CD4-positive, alpha-beta T cell treated with Interleukin-6 at 100 ng/mL for 8 hours (primary cell): ENCODE measurements at places on chromosomes 2 and 18.

GRCh38 chr2:224723586-224724217 is 7.5 kb upstream of the CCDC195 start:
- DNase-seq = no peak

DNA sequence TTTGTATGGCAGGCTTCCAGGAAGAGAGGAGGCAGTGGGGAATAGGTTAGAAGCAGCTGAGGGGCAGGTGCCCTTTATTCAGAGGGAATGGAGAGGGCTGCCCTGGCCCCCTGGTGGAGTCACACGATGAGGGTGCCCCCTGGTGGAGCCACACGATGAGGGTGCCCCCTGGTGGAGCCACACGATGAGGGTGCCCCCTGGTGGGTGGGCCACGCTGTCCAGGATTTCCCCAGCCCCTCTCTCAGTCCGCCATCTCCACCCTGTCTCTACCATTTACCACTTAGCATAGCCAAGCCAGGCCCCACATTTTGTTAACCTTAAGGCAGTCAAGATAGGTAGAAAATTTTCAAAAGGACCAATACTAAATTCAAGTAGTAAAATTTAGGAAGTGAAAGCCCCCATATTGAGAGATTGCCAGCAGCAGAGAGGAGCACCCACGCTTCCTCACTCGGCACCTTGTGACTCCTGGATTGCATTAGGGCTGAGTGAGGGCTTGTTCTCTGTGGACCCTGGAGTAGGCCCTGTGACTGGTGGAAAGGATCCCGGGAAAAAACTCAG is 10.4 kb upstream of the FAM228A start:
- DNase-seq = no peak

DNA sequence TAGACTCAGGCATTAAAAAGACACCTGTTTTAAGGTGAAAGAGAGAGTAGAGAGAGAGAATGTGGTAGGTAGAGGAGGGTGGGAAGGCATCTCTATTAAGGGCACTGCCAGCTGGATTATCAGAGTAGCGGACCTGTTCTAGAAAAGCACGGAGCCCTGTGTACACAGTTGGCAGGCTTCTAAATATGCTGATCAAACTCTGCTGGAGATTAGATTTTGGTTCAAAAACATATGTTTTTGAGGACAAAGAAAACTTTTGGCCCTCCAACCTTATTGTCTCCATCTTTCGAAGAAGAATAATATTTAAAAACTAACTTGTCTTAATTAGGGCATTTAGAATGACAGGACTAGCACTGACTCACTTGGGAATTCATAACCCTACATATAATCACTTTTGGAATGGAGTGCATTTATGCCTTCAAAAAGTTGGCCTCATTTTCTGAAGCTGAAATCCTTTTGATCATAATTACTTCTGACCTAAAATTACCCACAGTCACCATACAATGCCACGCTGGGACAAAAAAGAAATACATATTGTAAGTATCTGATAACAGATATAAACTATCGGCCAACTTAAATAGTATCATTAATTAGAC is 254.6 kb downstream of the MEIS1 start:
- DNase-seq = no peak

DNA sequence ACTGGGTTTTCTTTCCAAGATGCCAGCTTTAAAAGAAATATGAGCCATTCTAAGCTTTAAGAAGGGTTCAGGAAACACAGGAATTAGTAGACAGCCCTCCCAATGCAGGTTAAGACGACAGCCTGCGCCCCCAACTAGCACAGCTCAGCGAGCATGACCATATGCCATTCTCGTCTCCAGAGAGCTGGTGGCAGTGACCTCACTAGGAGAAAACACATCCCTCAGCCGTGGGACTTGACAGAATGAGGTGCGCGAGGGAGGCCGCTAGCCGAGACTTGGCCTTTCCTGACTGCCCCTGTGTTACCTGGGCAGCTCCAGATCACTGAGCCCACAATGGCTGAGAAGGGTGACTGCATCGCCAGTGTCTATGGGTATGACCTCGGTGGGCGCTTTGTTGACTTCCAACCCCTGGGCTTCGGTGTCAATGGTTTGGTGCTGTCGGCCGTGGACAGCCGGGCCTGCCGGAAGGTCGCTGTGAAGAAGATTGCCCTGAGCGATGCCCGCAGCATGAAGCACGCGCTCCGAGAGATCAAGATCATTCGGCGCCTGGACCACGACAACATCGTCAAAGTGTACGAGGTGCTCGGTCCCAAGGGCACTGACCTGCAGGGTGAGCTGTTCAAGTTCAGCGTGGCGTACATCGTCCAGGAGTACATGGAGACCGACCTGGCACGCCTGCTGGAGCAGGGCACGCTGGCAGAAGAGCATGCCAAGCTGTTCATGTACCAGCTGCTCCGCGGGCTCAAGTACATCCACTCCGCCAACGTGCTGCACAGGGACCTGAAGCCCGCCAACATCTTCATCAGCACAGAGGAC is 103.9 kb downstream of the MAPK4 start:
- no peak for DNase-seq

- no peak for DNase-seq
Observed at GRCh38 chr18:35377875-35378573, 887 bp upstream of the ZNF396 start.

GRCh38 chr18:27735117-27735516 is 441.8 kb downstream of the CDH2 start:
- no peak for DNase-seq

DNA sequence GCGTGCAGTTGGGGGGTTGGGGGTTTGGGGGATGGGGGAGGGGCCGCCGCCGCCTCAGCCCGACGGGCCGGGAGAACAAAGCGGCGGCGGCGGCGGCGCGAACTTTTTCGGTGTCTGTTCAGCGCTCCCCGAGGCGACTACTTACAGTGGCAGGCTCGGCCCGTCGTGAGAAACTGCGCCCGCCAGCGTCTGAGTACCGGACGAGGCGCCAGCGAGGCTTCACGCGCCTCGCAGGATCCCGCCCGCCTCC is 172 bp downstream of the PRKD3 start:
- no peak for DNase-seq

DNA sequence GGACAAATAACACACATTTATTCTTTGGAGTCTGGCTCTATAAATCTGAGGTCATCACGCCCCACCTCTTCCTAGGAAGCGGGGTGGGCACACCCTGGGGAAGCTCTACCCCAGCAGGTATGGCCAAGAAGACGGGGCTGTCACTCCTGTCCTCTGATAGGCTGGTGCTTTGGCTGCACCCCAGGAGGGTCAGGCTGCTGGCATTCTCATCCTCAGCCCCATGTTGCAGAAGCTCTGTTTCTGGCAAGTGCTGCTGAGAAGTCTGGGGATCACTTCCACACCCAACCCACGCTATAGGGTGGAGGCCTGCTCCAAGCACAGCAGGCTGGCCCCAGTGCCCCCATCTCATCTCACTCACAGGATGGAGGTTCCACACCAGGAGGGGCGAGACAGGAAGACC is 17.6 kb downstream of the ARHGEF4 start:
- DNase-seq = no peak

- no peak for DNase-seq
Observed at GRCh38 chr18:79760881-79761280, 36.9 kb upstream of the KCNG2 start.

- DNase-seq = no peak
Observed at GRCh38 chr18:47260120-47260923, 8.9 kb upstream of the SKOR2 start.

DNA sequence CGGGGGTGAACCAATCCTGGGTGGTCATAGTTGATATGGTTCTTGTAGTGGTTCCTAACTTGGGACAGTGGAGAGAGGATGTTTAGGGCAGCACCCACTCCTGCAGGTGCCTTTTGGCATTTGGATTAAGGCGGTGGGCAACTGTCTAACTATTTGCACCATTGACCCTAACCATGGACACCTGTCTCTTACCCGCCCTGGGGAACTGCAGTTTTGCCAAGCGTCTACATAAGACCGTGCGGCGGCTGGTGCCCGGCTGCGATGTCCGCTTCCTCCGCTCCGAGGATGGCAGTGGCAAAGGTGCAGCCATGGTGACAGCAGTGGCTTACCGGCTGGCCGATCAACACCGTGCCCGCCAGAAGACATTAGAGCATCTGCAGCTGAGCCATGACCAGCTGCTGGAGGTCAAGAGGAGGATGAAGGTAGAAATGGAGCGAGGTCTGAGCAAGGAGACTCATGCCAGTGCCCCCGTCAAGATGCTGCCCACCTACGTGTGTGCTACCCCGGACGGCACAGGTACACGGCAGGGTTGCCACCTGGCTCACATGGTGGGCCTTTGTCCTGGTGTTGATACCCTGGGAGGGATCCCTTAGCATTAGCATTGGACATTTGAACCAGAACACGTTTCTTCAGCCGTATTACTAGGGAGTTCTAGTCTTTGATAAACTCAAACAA is 46.3 kb downstream of the HK2 start:
- no peak for DNase-seq

- no peak for DNase-seq
Observed at GRCh38 chr2:5530011-5530696, 162.0 kb upstream of the SOX11 start.

- DNase-seq = no peak
Observed at GRCh38 chr2:109128616-109129355, at the start of gene SH3RF3. Gene SH3RF3 (plus strand): TSS chr2:109129205.

- no peak for DNase-seq
Observed at GRCh38 chr18:66111018-66111417, 360.2 kb downstream of the CDH7 start.

- DNase-seq = no peak
Observed at GRCh38 chr18:79169958-79170555, 100.9 kb downstream of the ATP9B start.

- no peak for DNase-seq
Observed at GRCh38 chr2:239601201-239601851, 200.5 kb upstream of the HDAC4 start.

GRCh38 chr2:25926984-25927756 is 48.9 kb upstream of the ASXL2 start:
- DNase-seq = no peak
